Activated CD4-positive, alpha-beta T cell treated with anti-CD3 and anti-CD28 coated beads, Interleukin-2, amount 50 U/mL, for 1 hour (primary cell): ENCODE measurements at places on chromosomes 12 and 14.

DNA sequence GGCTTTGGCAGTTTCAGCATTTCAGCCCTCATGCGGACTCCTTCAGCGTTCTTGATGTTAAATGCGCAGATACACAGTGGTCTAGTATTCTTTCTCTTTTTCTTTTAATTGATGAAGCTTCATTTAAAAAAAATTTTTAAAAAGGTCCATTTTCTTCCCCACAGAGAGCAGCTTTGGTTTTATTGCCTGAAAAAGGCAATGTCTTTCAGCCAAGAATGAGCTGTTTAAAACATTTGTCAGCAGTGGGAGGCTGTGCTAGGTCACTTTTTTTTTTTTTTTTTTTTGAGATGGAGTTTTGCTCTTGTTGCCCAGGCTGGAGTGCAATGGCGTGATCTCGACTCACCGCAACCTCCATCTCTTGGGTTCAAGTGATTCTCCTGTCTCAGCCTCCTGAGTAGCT lies 13.5 kb downstream of the KMT5A start:
- DNase-seq, result no peak

- DNase-seq, result no peak
Observed at GRCh38 chr14:60212503-60213371, 36.3 kb upstream of the PPM1A start.

DNA sequence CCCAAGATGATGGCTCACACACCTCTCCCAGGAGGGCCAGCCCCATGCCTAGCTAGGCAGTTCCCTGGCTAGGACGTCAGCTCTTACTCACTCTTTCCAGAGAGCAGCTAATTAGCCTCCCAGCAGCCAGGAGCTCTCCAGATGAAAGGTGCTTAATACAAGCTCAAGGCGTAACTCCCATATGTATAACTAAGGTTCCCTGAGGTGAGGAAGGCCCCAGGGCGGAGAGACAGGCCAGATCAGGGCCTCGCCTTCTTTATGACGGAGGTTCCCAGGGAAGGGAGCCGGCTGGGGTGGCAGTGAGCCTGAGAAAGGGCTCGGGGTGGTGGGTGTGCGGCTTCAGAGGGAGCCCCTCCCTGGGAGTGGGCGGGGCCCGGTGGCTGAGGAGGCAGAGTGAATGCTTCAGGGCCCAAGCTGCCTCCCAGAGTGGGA lies 26.4 kb upstream of the ZFP36L1 start:
- DNase-seq, result peak; percentile 36

DNA sequence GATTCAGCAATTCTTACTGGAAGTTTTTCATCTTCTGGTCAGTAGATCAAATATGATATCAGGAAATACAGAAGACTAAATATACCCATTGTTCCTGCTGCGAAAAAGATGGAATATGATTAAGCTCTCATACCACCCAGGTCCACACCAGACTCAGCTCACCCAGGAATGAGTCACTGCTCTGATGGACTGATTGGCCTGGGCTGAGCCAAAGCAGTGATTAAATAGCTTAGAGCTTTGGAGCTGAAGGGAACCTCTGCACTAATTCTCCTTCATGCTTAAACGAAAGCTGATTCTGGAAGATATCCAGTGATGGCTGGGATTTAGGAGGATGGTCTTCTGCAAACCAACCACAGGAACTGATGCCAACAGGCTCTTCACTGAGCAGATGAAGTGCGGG lies 62.0 kb upstream of the SYT1 start:
- DNase-seq, result no peak

DNA sequence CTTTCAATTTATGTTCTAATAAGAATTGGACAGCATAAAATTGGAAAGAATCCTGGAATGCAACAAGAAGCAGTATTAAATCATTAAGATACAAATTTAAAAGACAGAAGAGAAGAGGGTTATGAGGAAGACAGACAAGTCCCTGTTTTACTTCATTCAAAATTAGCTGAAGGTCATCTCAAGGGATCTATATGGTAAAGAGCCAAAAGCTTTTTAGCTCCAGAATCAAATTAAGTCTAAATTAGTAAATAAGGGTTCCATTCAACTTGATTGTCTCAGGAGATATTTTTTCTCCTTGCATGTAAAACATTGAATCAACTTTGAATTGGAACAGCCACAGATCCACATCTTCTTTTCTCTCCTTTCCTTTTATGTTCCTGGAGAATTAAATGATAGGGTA lies 7.6 kb downstream of the CCDC196 start:
- no peak for DNase-seq

DNA sequence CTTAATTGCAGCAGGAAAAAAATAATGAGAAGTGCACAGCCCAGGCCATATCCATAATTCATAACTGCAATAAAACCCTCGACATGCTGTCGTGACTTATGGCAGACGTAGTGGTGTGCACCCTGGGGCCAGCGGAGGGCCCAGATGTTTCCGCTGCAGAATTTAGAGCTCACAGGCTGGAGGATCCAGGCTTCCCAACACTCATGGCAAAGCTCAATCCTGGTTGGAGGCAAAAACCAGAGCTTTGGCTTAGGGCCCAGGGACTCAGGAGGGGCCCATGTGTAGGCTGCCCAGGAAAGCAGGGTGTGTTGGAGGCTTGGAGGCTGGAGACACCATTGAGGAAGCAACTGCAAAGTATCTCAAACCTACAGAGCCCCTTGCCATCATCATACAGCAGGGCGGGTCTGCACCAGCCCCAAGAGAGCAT lies 68.7 kb downstream of the SERPINA3 start:
- no peak for DNase-seq

- no peak for DNase-seq
Observed at GRCh38 chr12:49331380-49332222, 5.4 kb downstream of the C1QL4 start.

GRCh38 chr14:70926235-70926830 lies 19.1 kb downstream of the PCNX1 start:
- DNase-seq, result no peak

DNA sequence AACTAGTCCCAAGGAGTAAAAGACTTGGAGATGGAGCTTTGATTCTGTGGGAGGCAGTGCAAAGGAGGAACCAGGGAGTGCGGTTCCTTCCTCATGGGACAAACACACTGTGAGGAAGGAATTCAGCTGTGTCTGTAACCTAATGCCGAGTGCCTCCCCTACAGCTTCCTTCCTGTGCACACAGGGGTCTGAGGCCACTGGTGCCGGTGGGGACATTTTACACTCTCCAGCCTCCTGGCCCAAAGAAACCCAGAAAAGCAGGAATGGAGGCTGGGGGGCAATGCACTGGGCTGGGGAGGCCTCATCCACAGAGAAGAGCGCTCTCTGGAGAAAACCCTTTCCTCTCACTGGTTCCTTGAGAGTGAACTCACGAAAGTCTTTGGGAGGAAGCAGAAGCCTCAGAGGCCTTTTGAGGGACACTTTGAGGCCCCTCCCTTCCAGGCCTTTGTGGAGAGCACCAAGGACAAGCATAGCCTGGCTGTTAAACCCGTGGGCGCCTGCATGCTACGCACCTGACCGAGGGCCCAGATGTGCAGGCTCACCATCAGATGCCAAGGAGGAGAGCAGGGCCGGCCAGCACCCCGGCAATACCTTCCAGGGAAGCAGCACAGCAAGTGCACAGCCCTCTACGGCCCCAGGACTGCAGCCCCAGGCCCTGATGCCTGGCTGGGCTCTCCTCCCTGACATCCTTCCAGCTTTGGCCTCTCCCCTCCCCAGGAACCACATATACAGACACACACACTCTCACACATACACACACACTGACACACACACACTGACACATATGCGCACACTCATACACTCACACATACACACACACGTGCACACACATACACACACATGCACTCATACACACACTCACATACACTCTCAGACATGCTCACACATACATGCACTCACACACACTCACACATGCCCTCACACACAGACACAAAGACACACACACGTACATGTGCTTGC lies 52.0 kb downstream of the NFKBIA start:
- no peak for DNase-seq

- DNase-seq, result no peak
Observed at GRCh38 chr14:94009767-94010166, 12.7 kb downstream of the CCDC197 start.

- DNase-seq, result no peak
Observed at GRCh38 chr12:128853600-128854197, 421 bp downstream of the GLT1D1 start.

DNA sequence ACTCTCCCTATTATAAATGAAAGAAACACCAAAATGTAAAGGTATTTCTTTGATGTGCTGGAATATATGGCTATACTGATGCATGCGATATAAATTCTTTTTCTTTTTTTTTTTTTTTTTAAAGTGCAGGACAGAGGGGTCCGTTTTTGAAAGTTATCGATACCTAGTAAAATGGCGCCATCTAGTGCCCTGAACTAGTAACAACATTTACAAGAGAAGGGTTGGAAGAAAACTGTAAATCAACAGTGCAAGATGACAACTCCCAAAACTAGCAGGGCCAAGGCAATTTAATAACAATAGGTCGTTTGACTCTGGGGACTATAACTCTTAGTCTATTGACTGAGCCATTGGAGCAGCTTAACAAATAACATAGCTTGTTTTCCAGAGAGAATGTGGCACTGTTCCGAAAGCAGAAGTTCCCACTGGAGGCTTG lies 137.7 kb downstream of the SPTSSA start:
- no peak for DNase-seq

- DNase-seq, result no peak
Observed at GRCh38 chr14:103068351-103069073, 11.2 kb upstream of the CDC42BPB start.

DNA sequence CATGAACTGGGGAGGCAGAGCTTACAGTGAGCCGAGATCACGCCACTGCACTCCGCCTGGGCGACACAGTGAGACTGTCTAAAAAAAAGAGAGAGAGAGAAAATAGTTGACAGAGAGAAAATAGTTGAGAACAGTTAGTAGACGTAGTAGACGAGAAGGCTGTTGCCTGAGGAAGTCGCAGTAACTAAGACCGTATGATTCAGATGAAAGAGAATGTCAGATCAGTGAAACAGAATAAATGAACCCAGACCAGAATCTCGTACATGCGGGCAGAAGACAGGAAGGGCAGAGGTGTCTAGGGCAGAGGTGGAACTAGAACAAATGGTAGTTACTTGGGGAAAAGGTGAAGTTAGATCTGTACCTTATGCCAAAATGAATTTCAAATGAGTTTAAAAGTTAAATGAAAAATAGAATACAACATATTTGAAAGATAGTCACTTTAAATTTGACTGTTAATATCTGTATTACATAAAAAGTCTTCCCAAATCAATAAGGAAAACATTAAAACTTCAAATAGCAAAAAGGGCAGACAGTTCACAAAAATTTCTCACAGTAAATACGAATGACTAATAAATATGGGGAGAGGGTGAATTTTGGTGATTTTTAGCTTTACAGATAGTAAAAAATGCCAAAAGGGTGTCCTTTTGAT lies 17.7 kb downstream of the MDM2 start:
- DNase-seq, result no peak

DNA sequence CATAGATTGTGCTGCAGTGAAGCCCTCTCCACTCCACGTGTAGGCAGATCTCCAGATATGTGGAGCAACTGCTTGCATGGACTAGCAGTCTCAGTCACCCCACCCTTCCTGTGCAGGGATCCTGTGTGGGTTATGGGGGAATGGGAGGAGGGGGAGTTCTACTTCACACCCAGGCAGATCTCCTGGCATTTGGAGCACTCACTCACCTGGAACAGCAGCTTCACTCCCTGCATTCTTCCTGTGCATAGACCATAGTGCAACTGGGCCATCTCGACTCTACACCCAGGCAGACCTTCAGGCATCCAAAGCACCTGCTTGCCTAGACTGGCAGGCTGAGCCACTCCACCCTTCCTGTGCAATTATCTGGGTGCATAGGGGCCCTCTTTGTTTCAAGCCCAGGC lies 96.0 kb upstream of the PCED1B start:
- no peak for DNase-seq

DNA sequence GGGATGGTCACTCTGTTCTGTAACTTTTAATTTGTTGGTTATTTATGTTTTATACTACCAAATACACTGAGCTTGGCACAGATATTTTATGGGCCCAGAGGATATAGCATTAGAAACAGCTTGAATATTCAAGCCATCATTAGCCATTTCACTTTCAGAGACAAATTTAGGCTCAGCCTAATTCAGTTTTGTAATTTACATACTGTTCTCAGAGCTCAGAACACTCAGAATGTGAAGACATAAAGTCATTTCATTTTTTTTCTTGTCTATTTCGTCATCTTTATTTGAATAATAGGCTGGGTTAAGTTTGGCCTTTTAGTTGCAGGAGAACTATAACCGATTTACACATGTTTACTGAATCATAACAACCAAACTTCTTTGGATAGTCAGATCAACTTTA lies 361.7 kb downstream of the SNAPC1 start:
- no peak for DNase-seq

DNA sequence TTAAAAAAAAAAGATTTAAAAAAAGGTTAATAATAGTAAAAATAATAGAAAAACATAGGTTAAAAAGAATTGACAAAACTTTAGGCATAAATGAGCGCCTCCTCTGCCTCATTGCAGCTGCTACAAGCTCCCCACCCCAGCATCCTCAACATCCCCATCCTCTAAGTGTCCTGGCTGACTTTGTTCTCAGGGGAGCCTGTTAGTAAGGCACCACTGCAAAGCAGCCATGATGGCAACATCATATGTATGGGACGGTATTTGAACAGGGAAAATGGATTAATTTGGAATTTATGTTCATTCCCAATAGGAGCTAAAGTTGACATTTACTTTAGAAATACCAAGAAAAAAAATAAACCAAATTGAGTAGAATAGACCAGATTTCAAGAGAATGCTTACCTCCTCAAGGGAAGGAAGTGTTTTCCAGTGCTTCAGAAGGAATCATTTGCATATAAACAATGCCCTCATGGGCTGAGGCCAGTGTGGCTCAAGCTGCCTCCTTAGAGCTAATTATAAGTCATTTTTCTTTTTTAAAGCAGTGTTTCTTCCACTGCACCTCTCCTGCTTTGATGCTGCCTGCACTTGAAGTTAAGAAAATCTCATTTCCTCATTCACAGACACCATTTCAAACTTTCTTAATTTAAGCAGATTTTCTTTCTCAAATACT lies 59.6 kb downstream of the DACT1 start:
- DNase-seq, result no peak

DNA sequence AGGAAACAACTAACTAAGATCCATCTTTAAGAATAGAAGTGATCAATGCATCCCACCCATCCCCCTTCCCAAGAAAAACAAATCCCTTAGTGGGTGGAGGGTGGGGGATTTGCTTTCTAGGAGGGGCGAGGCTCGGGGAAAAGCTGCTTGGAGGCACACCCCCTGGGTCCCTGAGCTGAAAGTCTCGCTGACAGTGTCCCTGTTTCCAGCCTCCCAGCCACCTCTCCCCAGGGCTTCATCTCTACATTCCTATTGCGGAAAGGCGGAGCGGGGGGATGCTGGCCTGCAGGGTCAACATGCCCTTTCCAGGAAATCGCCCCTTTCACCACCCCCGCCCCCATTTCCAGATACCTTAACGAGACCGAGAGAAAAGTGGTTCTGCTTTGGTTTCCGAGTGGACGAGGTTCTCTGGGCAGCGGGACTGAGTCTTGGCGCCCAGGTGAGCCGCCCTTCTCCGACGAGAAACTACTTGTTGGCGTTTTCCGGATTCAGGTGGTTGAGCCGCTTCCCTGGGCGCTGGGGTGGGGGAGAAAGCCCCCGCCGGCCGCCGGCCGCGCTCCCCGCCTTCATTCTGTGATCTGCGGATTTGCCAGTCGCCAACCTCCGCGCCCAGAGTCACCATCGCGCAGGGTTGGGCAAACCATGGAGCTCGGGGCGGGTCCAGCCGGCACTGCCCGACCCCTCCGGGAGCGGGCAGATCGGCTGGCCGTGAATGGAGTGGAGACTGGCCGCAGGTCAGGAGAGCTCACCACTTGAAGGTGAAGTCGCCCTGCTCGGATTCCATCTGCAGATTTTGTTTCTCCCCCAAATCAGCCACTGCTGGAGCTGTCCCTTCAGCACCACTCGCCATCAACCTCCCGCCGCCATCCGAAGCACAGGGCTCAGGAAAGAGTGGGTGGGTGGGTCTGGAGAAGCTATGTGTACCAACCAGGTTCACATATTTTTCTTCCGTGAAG lies 505 bp downstream of the KCNC2 start:
- no peak for DNase-seq
